A673 (cell line): ENCODE measurements at places on chromosomes 1 and 21.

GRCh38 chr1:186503190-186503589 is 42.3 kb upstream of the PDC start:
- peaks cover 24% of the 10 kb centered on the region for H3K4me1 ChIP-seq
- no peaks in the 10 kb centered on the region for H3K36me3 ChIP-seq
- no peaks in the 10 kb centered on the region for H3K27me3 ChIP-seq
- no peak overlapping the region for H3K27ac ChIP-seq

GRCh38 chr1:171138980-171139379 is 46.1 kb upstream of the FMO2 start:
- H3K36me3 ChIP-seq: no peaks in the 10 kb centered on the region
- DNase-seq: no peak

DNA sequence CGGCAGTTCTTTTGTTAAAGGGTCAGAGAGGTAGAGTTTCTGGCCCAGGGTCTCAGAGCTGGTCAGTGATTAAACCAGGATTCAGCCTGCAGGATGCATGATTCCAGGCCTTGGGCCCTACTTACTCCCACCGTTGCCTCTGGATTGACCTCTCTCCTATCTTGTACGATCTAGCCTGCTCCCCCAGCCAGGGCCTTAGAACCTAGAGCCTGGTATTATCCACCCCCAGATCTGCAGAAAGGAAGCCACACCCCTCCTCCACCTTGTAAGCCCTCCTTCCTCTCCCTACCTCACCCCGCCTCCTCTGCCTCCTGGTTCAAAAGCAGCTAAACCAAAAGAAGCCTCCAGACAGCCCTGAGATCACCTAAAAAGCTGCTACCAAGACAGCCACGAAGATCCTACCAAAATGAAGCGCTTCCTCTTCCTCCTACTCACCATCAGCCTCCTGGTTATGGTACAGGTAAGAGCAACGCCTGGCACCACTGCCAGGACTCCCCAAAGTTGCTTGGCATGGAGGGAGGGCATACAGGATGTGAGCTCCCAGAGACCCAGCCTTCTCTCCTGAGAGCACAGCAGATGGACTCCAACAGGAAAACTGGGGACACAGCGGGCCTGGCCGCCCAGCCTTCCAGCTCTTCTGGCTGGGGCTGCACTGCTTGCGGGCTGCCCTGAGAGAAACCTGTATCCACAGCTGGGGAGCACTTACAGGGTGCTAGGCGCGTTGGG is at the start of gene CD52:
Gene CD52 (plus strand): TSS at position 347 of the 726 bp plus-strand sequence. CDS start 60 bp downstream, at position 407.
- no peak within 1 kb of the TSS for H3K27ac ChIP-seq
- no peak within 1 kb of the TSS for H3K4me3 ChIP-seq
- H3K27me3 ChIP-seq: no peaks in the 10 kb centered on the region

DNA sequence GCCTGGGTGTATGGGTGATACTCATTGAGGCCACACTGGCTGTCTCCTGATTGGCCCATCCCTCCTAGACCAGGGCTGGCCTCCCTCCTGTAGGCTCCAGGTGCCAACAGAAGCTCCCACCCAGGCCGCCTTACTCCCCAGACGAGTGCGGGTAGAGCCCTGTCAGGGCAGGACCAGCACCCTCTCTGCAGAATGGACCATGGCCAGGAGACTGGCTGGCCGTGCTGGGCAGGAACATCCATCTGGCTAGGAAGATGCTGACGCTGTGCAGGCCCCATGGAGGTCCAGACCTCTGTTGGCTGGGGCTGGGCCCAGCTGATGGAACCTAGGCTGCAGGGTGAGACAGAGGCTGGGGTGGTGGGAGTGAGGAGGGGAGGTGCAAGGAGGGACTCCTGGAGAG is 25.0 kb upstream of the EPB41 start:
- peaks cover 60% of the 10 kb centered on the region for H3K4me1 ChIP-seq
- H3K4me3 ChIP-seq: peak overlapping the region; percentile 98
- peak overlapping the region; percentile 32 for H3K27ac ChIP-seq
- no peaks in the 10 kb centered on the region for H3K27me3 ChIP-seq

- H3K4me1 ChIP-seq: no peaks in the 10 kb centered on the region
- H3K27me3 ChIP-seq: peaks cover 28% of the 10 kb centered on the region
- no peak overlapping the region for H3K27ac ChIP-seq
- no peak overlapping the region for H3K4me3 ChIP-seq
- no peak for DNase-seq
Measured at GRCh38 chr1:50139339-50140181, 30.8 kb downstream of the ELAVL4 start.

- H3K36me3 ChIP-seq: no peaks in the 10 kb centered on the region
- no peak overlapping the region for H3K27ac ChIP-seq
- no peaks in the 10 kb centered on the region for H3K4me1 ChIP-seq
- no peak for DNase-seq
- no peaks in the 10 kb centered on the region for H3K27me3 ChIP-seq
Measured at GRCh38 chr1:21283524-21283923, 6.7 kb downstream of the ECE1 start.

GRCh38 chr1:55382806-55383305 is 167.7 kb upstream of the USP24 start:
- no peaks in the 10 kb centered on the region for H3K4me1 ChIP-seq
- DNase-seq: no peak
- H3K27me3 ChIP-seq: no peaks in the 10 kb centered on the region
- H3K36me3 ChIP-seq: no peaks in the 10 kb centered on the region
- H3K27ac ChIP-seq: no peak overlapping the region

GRCh38 chr1:12618965-12619791 is 1.2 kb upstream of the DHRS3 start:
- no peak overlapping the region for H3K27ac ChIP-seq
- H3K27me3 ChIP-seq: peaks cover 14% of the 10 kb centered on the region
- H3K4me3 ChIP-seq: peak overlapping the region; percentile 63
- peaks cover 13% of the 10 kb centered on the region for H3K4me1 ChIP-seq
- no peaks in the 10 kb centered on the region for H3K36me3 ChIP-seq
- peak; percentile 55 for DNase-seq

GRCh38 chr21:18252680-18253079 is 8.0 kb downstream of the CHODL start:
- H3K27ac ChIP-seq: no peak overlapping the region
- no peaks in the 10 kb centered on the region for H3K4me1 ChIP-seq
- DNase-seq: no peak
- H3K4me3 ChIP-seq: no peak overlapping the region

GRCh38 chr21:29145354-29145782 is 14.9 kb downstream of the MAP3K7CL start:
- no peaks in the 10 kb centered on the region for H3K36me3 ChIP-seq
- peak overlapping the region; percentile 7 for H3K4me3 ChIP-seq
- H3K27me3 ChIP-seq: no peaks in the 10 kb centered on the region

DNA sequence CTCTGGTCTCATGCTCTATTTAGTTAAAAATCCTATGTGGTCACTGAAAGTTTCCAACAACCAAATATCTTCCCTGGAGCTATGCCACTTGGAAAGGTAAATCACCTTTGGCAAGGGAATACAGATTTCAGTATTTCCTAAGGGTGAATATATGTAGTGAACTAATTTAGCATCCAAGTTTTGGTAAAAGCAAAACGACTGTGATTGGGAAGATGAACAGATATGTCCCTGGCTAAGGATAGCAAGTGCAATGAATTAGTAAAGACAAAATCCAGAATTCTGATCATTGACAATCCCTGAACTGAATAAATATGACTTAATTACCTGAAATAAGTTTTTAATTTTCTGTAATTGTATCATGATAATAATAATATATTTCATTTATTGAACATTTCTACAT is at the start of gene OR2T33:
Gene OR2T33 (minus strand): TSS at position 101 of the 400 bp plus-strand sequence. CDS start 4,162 bp downstream, outside the sequence.
- no peaks in the 10 kb centered on the region for H3K4me1 ChIP-seq
- no peaks in the 10 kb centered on the region for H3K36me3 ChIP-seq
- DNase-seq: no peak
- no peak within 1 kb of the TSS for H3K27ac ChIP-seq

DNA sequence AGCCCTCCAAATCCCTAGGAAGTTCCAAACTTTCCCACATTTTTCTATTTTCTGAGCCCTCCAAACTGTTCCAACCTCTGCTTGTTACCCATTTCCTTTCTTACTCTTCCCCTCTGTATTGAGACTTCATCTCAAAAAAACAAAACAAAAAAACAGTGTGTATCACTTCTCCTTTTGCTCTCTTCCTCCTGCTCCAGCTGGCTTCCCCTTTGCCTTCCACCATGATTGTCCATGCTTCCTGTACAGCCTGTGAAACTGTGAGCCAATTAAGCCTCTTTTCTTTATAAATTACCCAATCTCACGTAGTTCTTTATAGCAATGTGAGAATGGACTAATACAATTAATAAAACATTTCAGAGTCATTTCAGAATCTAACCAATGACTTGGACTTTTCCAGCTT is 69.6 kb upstream of the KRTAP19-8 start:
- no peak overlapping the region for H3K4me3 ChIP-seq
- H3K4me1 ChIP-seq: no peaks in the 10 kb centered on the region
- no peaks in the 10 kb centered on the region for H3K27me3 ChIP-seq
- no peak for DNase-seq

- H3K4me1 ChIP-seq: peaks cover 4% of the 10 kb centered on the region
- H3K36me3 ChIP-seq: no peaks in the 10 kb centered on the region
- H3K27me3 ChIP-seq: no peaks in the 10 kb centered on the region
- no peak overlapping the region for H3K27ac ChIP-seq
Measured at GRCh38 chr21:29104239-29104708, 26.2 kb upstream of the MAP3K7CL start.

GRCh38 chr1:192729500-192729899 is 79.3 kb upstream of the RGS2 start:
- no peaks in the 10 kb centered on the region for H3K36me3 ChIP-seq
- peaks cover 21% of the 10 kb centered on the region for H3K4me1 ChIP-seq

GRCh38 chr1:209707308-209707707 is 2.7 kb downstream of the HSD11B1 start:
- H3K27me3 ChIP-seq: no peaks in the 10 kb centered on the region
- DNase-seq: no peak
- H3K4me1 ChIP-seq: no peaks in the 10 kb centered on the region
- no peak overlapping the region for H3K27ac ChIP-seq

DNA sequence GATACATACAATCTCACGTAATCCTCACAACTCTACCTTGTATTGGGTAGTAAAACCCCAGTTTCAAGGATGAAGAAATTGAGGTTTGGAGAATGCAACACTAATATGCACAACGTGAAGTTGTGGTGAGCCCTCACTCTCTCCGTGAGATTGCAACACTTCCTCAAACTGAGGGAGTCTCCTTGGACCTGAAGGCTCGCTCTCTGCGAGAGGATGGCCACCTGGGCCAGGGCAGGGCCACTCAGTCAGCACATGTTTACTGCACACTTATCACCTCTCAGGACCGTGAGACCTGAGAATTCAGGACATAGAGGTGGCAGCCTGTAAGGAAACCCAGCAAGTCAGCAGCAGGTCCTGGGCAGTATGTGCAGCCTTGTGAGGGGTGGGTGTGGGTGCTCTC is 8.7 kb downstream of the SH3BP5L start:
- H3K4me3 ChIP-seq: no peak overlapping the region
- H3K27ac ChIP-seq: no peak overlapping the region
- H3K27me3 ChIP-seq: no peaks in the 10 kb centered on the region
- DNase-seq: no peak

- peak overlapping the region; percentile 90 for H3K27ac ChIP-seq
- H3K36me3 ChIP-seq: peaks cover 6% of the 10 kb centered on the region
- peak; percentile 64 for DNase-seq
- peaks cover 55% of the 10 kb centered on the region for H3K4me1 ChIP-seq
- peak overlapping the region; percentile 83 for H3K4me3 ChIP-seq
Measured at GRCh38 chr1:64965366-64966157, 787 bp downstream of the JAK1 start.

DNA sequence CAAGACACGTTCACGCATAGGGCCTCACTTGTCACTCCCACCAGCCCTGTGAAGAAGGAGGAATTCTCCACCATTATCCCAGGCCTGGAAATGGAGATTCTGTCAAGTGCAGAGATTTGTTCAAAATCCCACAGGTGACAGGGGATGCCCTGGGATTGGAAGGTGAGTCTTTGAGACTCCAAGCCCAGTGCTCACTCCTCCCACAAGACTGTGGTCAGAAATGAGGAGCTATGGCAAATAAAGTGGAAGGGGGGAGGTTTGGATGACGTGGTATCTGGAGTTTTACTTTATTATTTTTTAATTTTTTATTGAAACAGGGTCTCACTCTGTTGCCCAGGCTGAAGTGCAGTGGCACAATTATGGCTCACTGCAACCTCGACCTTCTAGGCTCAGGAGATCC is 12.8 kb upstream of the FOXO6 start:
- H3K4me1 ChIP-seq: no peaks in the 10 kb centered on the region
- no peak for DNase-seq
- H3K27ac ChIP-seq: no peak overlapping the region
- H3K4me3 ChIP-seq: no peak overlapping the region

GRCh38 chr1:241499910-241500309 is 19.6 kb downstream of the FH start:
- no peak overlapping the region for H3K27ac ChIP-seq
- no peaks in the 10 kb centered on the region for H3K4me1 ChIP-seq
- no peaks in the 10 kb centered on the region for H3K27me3 ChIP-seq
- H3K4me3 ChIP-seq: no peak overlapping the region
- peak; percentile 20 for DNase-seq

DNA sequence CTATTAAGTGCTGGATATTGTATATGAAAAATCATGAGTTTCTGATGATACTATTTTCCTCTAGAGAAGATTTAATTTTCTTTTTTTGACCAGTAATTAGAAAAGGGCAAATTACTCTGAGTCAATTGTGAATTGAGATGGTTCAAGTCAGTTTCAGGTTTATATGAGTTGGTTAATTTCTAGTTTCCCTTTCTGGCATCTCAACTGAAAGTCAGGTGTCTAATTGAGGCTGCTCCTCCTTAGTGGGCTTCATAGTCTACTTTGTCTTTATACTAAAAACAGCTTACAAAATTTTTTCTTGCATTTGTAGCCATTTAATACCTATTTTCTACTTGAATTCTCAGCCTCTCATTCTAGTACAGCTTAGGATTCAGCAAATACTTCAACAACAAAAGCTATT is 387.3 kb downstream of the RPS6KC1 start:
- H3K27ac ChIP-seq: no peak overlapping the region
- DNase-seq: no peak
- H3K27me3 ChIP-seq: peaks cover 12% of the 10 kb centered on the region
- H3K4me3 ChIP-seq: no peak overlapping the region
- H3K4me1 ChIP-seq: no peaks in the 10 kb centered on the region
- no peaks in the 10 kb centered on the region for H3K36me3 ChIP-seq

- no peaks in the 10 kb centered on the region for H3K36me3 ChIP-seq
- peaks cover 10% of the 10 kb centered on the region for H3K4me1 ChIP-seq
- H3K27me3 ChIP-seq: no peaks in the 10 kb centered on the region
- no peak overlapping the region for H3K4me3 ChIP-seq
Measured at GRCh38 chr1:155537193-155537592, 25.4 kb downstream of the ASH1L start.

DNA sequence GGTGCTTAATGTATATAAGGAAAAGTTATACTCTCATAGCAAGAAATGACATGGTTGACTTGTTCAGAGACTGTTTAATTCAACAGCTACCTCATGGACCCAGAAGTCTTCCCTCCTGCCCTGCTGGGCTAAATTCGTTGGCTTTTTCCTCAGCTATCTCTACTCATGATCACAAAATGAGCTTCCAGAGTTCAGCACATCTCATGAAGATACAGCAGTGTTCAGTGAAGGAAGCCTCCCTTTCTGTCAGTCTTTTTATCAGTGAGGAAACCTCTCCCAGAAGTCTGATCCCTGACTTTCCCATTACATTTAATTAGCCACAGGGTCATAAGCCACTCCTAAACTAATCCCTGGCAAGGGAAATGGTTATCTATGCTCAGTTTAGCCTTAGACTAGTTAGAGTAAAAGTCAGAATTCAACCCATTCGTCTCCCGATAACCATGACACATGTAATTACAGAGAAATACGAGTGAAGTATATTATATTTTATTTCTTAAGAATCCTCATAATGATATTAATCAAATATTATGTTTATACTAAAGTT is 97.5 kb downstream of the DENND1B start:
- H3K36me3 ChIP-seq: no peaks in the 10 kb centered on the region
- no peaks in the 10 kb centered on the region for H3K27me3 ChIP-seq
- no peak overlapping the region for H3K27ac ChIP-seq
- H3K4me1 ChIP-seq: no peaks in the 10 kb centered on the region
